ENCODE measurements at places on chromosomes 4 and X.

- DNase-seq: no peak
Observed at GRCh38 chr4:174274436-174274835, 9.0 kb downstream of the FBXO8 start.

- peak; percentile 29 for DNase-seq
Observed at GRCh38 chrX:13102636-13103035, 58.2 kb upstream of the FAM9C start.

DNA sequence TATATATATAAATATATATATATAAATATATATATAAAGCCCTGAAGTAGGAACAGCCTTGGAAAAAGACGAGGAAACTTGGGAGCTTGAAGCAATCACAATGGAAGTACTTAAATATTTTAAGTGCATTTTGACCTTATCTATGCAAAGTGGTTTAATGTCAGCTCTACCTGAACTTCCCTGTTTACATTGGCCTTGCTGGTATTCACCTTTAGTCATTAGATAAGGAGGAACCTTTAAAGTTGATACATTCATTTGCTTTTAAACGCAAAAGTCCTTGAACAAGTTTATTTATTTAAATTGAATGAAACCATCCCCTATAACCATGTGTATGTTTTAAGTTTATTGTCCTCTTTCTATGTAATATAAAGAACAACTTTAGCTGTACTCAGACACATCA is 166.7 kb upstream of the ANKRD50 start:
- DNase-seq: no peak

DNA sequence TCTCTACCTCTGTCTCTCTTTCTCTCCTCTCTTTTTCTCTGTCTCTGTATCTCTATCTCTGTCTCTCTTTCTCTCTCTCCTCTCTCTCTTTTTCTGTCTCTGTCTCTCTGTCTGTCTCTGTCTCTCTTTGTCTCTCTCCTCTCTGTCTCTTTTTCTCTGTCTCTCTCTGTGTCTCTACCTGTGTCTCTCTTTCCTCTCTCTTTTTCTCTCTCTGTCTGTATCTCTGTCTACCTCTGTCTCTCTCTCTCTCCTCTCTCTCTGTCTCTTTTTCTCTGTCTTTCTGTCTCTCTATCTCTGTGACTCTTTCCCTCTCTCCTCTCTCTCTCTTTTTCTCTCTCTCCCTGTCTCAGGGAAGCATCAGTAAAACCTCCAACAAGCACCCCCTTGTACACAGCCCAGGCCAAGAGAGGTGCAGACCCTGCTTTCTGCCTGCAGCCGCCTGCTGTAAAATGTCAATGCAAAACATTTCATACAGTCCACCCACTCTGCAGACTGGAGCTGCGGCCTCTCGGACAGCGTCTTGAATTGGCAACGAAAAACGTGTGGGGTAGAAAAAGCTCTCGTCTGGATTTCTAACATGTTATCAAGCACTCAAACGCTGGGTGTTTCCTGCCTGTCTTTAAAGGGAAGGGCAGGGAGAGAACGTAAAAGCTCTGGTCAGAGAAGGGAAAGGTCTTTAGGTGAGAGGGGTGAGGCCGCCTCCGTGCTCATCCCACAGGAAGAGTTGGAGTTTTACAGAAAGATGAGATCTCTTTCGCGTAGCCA is 3.7 kb upstream of the SHOX start:
- no peak for DNase-seq

- DNase-seq: no peak
Observed at GRCh38 chr4:141898346-141898745, 262.0 kb downstream of the IL15 start.

DNA sequence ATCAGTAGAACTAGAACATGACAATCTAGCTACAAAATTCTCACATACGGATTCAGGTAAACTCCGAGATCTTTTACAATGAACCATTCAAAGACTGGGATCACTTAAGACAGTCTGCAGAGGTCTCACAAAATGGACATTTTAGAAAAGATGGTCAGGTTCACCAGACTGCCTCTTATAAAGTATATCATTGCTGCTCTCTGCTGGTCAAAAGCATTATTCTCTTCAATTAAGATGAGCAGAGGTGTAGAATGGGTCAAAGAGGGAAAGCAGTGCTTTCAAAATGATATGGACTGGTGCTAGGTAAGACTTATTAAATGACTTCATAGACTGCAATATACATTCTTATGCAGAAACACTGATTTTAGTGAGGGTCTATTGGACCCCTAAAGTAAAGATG is 434.7 kb downstream of the PACRGL start:
- peak; percentile 12 for DNase-seq

DNA sequence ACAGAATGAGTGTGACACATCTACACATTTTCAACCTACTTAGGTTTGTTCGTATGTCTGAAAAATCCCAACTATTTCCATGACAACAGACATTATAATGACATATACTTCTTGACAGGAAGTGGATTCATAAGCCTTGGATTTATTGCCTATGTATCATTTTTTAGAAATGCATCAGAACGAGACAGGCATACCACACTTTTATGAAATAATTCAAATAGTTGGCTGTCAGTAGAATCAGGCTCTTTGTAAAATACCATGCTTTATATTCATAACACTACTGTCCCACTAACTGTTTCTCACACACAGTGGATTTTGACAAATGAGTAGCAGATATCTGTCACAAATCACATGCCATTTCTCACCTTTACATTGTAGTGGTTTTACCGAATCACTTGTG is 173.2 kb downstream of the BEND2 start:
- DNase-seq: peak; percentile 73

DNA sequence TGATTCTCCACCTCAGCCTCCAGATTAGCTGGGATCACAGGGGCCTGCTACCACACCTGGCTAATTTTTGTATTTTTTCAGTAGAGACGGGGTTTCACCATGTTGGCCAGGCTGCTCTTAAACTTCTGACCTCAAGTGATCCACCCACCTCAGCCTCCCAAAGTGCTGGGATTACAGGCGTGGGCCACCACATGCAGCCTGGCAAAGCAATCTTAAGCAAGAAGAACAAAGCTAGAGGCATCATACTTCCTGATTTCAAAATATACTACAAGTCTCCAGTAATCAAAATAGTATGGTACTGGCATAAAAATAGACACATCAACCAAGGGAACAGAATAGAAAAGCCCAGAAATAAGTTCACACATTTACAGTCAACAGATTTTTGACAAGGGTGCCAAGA is 12.8 kb upstream of the F8A1 start:
- DNase-seq: no peak

Data from fibroblast of upper back skin (primary cell).